ENCODE measurements at places on chromosomes 13 and 19.

DNA sequence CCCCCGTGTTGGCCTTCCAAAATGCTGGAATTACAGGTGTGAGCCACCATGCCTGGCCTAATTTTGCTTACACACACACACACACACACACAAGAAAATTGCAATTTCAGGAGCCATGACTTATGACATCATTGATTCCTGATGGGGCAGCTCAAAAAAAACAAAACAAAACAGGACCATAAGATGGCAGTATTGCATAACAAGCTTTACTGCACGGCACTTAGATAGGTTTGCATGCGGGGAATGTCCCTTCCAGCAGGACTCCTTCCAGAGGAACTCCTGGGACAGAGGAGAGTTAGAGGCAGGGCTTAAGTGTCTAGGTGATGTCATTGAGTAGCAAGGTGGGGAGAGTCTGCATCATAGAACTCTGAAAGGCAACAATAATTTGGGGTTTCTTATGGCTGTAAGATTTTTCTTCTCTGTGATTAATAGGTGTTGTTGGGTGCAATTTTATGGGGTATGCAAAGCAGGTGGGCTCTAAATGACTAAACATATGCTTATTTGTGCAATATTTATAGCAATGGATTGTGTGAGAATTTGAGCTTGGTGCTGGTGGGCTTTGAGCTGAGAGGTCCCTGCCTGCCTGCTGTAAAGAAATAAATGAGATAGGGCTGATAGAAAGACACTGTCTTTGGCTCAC, 9.0 kb upstream of the ACSBG2 start:
- no peak for DNase-seq

GRCh38 chr19:17806945-17807344, 12.0 kb downstream of the B3GNT3 start:
- DNase-seq = no peak

DNA sequence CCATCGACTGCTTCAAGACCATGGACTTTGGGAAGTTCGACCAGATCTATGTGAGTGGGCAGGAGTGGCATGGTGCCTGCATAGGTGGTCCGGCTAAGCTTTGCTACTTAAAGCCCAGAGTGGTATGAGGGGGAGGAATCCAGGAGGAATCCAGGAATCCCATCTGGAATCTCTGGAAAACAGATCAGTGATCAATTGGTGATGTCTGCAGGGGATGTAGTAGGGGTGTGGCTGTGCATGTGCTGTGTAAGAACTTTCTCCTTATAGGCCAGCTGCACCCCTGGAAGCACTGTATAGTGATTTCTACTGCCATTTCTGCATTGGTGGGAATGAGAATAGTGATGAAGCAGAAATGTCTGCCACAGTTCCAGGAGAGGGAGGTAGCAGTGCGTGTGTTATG, 23.6 kb downstream of the PNPLA6 start:
- DNase-seq = no peak

DNA sequence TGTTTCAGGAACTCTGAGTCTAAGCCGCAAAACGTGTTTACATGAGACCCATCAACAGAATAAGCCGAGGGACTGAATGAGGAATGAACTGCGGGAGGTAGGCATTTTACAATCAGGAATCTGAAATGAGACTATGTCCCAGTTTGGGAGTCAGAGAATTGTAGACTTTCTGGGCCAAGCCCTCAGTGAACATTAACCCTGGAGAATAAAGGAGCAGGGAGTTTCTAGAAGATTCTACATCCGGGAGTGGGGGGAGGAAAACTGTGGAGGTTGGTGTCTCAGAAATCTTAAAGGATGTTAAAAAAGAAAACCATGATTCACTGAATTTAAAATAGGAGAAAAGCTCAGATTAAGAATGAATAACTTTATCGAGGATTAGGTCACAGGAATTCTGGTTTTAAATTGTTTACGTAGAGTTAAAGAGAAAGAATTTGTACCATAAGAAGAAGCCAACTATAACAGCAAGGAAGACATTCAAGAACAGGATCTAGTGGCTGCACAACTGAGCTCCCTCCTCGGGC, 18.5 kb downstream of the RFX2 start:
- no peak for DNase-seq

GRCh38 chr13:65836066-65836465, 1394.1 kb downstream of the PCDH9 start:
- DNase-seq = no peak

GRCh38 chr19:50831026-50831396, 2.4 kb downstream of the KLK15 start:
- DNase-seq = no peak

- DNase-seq = no peak
Measured at GRCh38 chr19:19466201-19466600, 49.1 kb downstream of the TSSK6 start.

DNA sequence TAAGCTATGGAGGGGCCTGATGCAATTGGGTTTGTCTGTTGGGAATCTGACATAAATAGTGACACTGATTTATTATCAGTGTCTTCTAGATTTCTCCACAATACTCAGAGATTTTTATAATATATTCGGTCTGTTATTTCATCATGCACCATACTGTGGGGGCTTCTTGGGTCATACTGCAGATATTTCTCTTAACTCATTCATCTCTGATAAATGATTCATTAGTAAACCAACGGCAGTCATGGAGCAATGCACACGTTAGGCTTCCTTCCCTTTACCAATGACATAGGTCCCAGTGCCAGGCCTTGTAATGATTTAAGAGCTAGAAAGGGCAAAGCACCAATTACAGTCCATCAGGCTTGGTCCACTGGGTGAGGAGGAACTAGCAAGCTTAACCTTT, 53.6 kb downstream of the FAM216B start:
- no peak for DNase-seq

- DNase-seq = no peak
Measured at GRCh38 chr13:94331281-94331680, 148.2 kb downstream of the DCT start.

- no peak for DNase-seq
Measured at GRCh38 chr13:43374621-43375020, 351.2 kb downstream of the DNAJC15 start.

- DNase-seq = no peak
Measured at GRCh38 chr19:7806876-7807275, 23.1 kb upstream of the EVI5L start.

DNA sequence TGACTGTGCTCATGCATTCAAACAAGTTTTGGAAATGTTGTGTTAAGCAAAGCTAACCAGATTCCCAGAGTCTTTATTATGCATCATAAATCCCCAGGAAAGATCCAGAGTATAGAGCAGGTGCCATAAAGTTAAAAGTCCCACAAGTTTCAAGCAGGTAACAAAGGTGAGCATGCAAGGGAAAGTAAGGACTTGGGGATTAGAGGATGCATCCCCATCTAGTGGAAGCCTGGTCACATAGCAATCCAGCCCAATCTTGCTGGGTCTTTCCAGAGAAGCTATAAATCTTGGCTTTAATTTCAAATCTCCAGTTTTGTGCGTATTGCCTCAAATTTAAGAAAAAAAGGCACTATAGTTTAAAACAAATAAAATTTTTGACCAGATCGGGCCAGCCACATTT, 72.7 kb downstream of the ZNF254 start:
- no peak for DNase-seq

DNA sequence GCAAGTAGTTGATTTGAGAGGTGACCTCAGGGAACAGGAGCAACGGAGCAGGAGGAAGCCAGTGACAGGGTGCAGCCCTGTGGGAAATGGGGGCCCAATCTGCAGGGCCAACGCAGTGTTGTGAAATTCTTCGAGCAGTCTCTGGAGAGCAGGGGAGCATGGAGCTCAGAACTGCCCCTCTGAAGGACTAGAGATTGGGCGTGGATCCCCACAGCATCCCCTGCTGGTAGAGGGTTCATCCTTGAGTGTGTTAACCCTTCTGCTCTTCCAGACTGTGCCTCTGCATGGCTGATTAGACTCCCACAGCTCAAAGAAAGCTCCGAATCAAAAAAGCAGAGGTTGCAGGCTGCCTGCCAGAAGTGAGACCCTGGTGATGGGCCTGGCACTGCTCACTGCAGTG, 77.9 kb upstream of the UQCRFS1 start:
- no peak for DNase-seq

DNA sequence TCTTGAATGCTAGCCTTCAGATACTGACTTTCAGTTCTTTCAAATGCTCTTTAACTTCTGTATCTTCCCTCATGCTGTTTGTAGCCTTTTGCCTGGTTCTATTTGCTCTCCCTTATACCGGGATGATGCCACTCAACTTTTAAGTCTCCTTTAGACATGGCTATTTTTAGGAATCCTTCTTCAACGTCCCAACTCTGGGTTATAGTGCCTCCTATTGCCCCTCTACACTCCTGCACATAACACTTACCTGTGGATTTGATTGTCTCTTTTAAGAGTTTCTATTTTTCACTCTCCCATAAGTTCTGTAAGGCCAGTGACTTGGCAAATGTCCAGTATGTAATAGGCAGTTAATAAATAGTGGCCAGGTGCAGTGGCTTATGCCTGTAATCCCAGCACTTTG, 343.0 kb downstream of the KLF5 start:
- no peak for DNase-seq

DNA sequence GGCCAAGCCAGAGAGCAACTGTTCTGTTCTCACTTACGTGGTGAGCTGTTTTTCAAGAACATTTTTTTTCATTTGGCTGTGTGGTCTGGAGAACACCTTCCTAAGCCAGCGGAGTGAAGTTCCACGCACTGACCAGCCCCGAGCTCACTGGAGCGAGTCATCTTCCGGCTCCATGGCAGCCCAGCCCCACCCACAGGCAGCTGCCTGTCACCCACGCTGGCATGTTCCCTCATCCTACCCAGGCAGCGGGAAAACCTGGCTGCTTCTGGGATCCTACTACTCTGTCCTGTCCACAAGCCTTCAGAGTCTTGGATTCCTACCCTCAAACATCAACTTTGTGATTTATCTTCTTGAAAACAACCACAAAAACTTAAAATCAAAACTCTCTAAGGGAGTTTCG, 76.2 kb downstream of the GGACT start:
- no peak for DNase-seq

- no peak for DNase-seq
Measured at GRCh38 chr19:591099-591958, 1.6 kb downstream of the HCN2 start.

DNA sequence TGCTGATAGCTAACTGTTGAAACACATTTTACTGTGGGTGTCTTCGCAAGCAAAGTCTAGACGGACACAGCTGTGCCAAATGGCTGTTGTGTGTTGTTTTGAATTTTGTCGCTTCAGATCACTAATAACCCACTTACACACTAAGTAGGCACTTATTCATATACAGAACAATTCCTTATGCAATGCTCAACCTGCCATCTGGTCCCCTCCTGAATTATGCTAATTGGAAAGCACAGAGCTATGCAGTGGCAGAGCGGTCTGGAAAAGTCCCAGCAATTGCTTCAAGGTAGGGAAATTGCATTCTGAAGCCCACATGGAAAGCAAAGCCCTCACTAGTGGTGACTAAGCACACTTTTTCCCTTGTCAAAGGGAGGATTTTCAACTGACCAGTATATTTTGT, 69.9 kb downstream of the C13orf42 start:
- DNase-seq = no peak

All from stimulated activated CD4-positive, alpha-beta T cell treated with anti-CD3 and anti-CD28 coated beads, Interleukin-4, amount 100 ng/mL, for 4 hours (primary cell).